A549 (cell line): ENCODE measurements at places on chromosomes 1 and 21.
A peak's percentile ranks its signal among the peaks of the same experiment; 100 is the strongest.

GRCh38 chr1:70071601-70072000 is 133.8 kb downstream of the LRRC40 start:
- DNase-seq, result no peak

DNA sequence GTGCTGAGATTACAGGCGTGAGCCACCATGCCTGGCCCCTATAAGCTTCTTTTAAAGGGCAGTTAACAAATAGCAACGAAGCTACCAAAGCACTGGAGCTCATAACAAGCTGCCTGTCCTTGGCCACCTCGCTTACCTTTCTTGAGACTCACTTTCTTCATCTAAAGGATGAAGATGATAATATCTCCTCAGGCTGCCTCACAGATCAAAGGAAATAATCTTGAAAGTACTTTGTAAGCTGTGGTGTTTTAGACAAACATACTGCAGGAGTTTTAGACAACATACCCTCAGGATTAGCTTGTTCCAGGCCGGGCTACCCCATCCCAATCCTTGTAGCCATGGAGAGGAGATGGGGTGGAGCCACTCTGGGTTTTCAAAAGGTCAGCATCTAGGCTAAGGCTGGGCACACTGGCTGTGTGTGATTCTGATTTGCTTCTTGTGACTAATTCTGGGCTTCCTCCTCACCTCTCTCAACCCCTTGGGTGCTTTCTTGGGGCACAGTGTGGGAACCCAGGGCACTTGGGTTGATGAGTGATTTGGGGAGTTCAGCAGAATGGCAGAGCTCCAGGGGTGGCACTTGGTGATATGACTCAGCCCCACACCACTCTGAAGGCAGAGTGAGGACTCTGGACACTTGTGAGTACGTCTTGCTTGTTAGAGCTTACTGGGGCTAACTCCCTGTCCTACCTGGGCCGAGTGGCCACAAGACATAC is 5.2 kb downstream of the GPR25 start:
- no peak for DNase-seq

GRCh38 chr1:78114034-78114956 is 68.5 kb downstream of the GIPC2 start:
- peak; percentile 48 for DNase-seq

GRCh38 chr1:153841463-153841994 is 66.3 kb downstream of the SLC27A3 start:
- DNase-seq, result no peak

DNA sequence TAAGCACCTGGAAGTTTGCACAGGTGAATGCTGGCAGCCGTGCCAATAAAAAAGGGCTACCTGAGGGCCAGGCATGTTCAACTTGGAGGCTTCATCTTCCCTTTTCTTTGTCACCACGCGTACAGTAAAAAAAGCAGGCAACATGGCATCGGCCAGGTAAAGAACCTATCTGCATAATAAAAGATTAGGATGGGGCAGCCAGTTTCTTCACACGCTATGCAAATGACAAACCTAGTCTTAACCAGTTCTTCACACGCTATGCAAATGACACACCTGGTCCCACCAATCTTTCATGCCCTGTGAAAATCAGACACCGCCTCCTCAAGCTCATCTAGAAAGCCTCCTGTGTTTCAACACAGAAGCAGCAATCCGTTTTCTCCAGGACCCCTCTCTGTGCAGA is 413.4 kb downstream of the HLX start:
- DNase-seq, result no peak

- no peak for DNase-seq
Observed at GRCh38 chr1:228346731-228347130, 59.9 kb downstream of the TRIM11 start.

DNA sequence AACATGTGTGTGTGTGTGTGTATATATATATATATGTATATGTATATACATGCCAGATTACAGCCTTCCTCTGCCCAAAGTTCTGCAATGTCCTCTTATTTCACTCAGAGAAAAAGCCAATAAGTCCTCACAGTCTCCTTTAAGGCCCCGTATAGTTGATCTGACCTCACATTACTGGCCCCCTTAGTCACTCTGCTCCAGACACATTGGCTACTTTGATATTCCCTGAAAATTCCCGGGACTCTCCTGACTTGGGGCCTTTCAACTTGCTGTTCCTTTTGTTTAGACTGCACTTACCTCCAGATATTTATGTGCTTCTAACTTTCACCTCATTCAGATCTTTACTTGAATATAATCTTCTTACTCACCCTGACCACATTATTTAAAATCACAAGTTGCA is 4.2 kb upstream of the BSDC1 start:
- no peak for DNase-seq

DNA sequence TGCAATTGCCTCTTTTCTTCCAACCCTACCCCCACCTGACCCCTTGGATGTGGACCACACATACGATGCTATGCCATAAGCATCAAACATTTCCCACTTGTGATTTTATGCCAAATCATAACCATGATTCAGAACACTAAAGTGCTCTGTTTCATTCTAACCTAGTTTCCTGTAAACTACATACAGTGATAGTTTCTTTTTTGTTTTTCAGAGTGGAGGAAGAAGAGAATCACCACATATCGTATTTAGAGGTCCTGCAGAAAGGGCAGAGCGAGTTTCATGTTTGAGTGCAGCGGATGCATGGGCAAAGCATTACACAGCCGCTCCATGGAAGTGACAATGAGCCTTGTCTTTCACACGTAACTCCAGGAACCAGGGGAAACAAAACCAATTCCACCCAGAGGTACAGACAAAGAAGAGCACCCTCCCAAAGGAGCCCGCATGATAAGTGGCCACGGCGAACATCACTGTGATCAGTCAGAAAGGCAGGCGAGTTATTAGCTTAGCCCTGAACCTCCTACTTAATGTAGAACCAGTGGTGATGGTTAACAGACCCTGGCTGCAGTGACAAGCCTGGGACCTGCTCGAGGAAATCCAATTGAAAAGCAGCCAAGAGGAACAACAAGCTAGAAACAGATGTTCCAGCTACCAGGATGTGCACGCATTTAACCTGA is 64.0 kb upstream of the ZNF281 start:
- no peak for DNase-seq

DNA sequence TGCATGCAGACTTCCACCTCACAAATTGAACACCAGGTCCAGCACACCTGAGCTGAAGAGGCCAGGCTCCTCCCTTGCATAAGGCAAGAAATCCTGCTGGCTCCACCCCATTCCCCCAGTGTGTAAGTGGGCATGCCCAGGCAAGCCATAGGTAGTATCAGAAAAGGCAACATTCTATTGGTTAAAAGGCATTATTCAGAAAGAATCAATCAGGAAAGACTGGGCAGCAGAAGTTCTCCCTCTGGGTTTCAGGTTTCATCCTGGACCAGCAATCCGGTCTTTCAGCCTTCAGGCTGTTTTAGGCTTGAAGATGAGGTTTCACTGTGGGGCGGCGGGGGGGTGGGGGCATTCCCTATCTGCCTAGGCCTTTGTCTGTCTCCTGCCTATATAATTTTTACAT is 42.0 kb upstream of the LHX8 start:
- no peak for DNase-seq

- no peak for DNase-seq
Observed at GRCh38 chr1:19110257-19110927, 99.7 kb downstream of the UBR4 start.

DNA sequence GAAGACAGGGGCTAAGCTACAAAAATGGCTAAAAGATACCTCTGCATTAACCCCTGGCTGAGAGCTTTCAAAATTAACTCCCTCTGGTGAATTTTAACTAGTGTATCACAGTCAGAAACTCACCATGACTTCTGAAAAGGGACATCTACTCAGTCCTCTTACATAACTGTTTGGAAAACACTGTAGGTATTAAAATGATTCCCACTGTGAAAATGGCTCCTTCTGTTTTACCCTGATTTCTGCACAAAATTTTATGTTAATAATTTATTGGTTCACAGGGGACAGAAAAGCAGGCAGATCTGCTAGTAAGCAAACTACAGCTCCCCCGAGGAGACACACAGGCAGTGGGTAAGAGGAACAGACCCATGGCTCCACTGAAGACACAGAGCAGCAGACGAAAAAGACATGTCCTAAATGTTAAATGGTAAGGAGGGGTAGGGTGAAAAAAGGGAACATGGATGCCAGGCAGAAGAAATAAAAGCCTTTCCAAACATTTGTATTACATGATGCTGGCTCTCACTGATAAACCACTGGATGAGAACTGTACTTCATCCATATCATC is 111.7 kb downstream of the SLC45A1 start:
- DNase-seq, result no peak

GRCh38 chr1:234975941-234976860 is 152.4 kb downstream of the TOMM20 start:
- no peak for DNase-seq

GRCh38 chr1:58900396-58900795 is 116.5 kb upstream of the JUN start:
- DNase-seq, result no peak

DNA sequence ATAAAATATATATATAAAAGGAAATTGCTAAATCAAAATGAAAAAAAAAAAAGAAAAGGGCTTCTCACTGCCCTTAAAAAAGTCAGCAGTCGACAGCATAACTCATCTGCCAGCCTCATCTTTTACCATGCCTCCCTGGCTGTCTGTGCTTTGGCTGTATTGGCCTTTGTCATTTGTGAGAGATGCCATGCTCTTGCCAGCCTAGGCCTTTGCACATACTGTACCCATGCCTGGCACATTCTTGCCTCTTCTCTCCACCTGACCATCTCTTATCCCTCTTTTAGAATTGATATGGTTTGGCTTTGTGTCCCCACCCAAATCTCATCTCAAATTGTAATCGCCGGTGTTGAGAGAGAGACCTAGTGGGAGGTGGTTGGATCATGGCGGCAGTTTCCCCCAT is 37.1 kb downstream of the DIRAS3 start:
- no peak for DNase-seq

GRCh38 chr1:183568176-183569021 is 21.9 kb downstream of the NCF2 start:
- no peak for DNase-seq

- peak; percentile 85 for DNase-seq
Observed at GRCh38 chr1:147242449-147243227, at the start of gene CHD1L. CHD1L (plus strand) TSS chr1:147242684; CDS start chr1:147242704, 20 bp downstream.

DNA sequence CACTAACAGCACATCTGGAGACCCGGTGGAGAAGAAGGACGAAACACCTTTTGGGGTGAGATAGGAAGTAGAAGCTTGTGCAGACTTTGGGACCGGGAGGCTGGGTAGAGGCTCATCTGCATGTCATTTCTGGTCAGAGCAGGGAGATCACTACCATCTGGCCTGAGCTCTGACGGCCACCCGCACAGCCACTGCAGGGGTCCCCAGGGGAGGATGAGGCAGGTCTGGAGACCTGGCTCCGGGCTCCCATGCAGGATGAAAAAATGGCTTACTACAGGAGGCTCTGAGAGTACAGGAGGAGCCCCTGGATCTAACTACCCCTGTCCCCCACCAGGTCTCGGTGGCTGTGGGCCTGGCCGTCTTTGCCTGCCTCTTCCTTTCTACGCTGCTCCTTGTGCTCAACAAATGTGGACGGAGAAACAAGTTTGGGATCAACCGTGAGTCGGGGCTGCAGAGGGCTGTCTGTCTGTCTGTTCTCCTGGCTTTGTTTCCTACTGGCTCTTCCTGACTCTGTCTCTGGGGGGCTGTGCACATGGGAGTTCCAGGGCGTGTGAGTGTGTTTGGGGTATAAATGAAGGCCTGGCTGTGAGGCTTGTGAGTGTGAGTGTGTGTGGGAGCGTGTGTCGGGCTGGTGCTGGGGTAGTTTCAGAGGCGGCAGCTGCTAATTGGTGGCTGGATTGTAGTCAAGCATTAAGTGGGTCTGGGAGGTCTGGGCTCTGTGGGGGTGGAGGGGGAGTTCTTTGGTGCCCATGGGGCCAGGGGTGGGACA is 14.1 kb downstream of the NTRK1 start:
- no peak for DNase-seq

- no peak for DNase-seq
Observed at GRCh38 chr21:33238565-33239255, 9.0 kb downstream of the IFNAR2 start.

DNA sequence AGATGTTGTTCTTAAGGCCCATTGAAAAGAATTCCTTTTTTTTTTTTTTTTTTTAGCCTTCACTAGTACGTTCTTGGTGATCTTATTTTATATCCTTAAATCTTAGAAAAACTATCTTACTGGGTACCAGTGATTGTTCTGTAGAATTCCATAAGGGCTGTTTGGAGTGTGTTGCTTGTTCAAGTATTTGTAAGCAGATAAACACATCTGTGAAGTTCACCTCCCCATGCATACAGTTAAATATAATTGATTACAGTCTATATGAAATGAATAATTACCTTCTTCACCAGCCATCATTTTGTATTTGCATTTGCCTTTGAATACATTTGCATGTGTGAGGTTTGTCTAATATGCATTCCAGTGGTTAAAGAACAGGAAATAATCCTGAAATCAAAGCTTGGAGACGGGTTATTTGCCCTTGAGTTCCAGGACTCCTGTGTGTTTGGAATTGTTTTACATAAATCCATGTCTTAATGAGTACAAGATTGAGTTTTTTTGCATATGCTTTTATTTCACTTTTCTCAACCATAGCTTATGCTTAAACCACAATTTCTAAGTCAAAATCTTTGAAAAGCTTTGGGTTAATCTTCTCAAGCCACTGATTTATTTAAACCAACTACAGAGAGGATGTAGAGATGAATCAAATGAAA is 73.1 kb downstream of the VPS13D start:
- no peak for DNase-seq

DNA sequence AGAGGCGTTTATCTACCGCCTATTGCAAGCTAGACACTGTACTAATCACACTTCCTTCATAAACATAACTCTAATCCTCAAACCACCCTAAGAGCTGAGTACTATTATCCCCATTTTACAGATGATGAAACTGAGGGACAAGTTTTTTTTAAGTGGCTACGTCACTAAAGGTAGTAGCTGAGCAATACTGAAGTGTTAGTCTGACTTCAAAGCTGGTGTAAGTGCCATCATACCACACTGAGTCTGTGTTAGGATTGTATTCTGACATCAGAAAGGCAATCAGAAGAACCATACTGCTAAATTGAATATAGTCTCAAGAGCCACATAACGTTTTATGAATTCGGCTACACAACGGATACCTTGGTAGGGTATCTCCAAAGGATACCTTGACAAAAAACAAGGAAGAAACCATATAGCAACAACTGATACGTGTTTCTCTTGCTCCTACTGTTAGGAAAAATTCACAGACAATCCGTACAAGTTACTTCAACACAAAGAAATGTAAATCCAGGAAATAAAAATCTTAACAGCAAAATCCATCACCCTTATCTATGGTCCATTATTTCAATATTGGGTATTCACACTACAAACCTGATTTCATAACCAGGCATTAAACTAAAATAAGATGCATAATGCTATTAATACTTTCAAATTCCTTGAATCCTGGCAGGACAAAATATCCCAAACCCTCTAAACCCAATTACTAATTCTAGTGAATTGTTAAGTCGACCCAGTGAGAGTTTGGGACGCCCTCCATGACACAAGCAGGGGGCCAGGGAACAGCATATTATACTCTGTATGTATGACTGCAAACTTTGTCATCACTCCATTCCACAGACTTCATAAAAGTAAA is 1.6 kb downstream of the TP53BP2 start:
- DNase-seq, result no peak

DNA sequence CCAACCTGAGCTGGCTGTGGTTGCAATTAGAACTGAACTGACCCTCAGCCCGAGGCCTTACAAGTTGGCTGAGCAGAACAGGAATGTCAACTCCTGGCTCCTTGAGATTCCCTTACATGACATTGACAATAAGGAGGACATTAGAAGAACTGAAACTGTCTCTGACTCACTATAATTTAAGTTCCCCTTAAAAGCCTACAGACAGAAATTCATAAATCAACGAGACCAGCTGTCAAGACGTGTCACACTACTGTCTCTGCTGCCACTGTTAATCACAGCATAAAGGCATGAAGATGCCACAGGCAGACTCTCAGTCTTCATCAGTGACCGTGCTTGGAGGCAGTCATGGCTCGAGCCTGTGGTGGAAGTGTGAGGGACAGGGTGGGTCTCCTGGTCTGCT is 168.8 kb downstream of the GABPA start:
- no peak for DNase-seq
